ENCODE measurements at places on chromosomes 2 and 18. TPM values are rescaled to one million over a fixed set of nuclear protein-coding genes. Genes with fewer than 3 reads are reported as not detected.

The IL36G gene
- not detected for total RNA-seq

The ANKRD30BL gene
- not detected for total RNA-seq

The SETBP1 gene
- total RNA-seq, result 2.2 TPM

The TSPYL6 gene
- not detected for total RNA-seq

The FSHR gene
- not detected for total RNA-seq

The MTERF4 gene
- 32.0 TPM for total RNA-seq

The PTPRM gene
- total RNA-seq, result 25.6 TPM

The CTIF gene
- 14.6 TPM for total RNA-seq

The CLEC4F gene
- not detected for total RNA-seq

The SP9 gene
- total RNA-seq, result not detected

The AQP12A gene
- total RNA-seq, result not detected

The SCN7A gene
- 0.12 TPM for total RNA-seq

The RRM2 gene
- 76.0 TPM for total RNA-seq

The PASK gene
- total RNA-seq, result 5.2 TPM

The ABCG8 gene
- not detected for total RNA-seq

The CNTNAP5 gene
- not detected for total RNA-seq

The KLHL30 gene
- total RNA-seq, result not detected

The ATP6V1B1 gene
- 0.62 TPM for total RNA-seq

The MC4R gene
- not detected for total RNA-seq

The SLC5A7 gene
- total RNA-seq, result not detected

The INHA gene
- total RNA-seq, result 0.50 TPM

The FBXO48 gene
- total RNA-seq, result 0.66 TPM

The CTAGE1 gene
- total RNA-seq, result not detected

The ALLC gene
- not detected for total RNA-seq

The POTEJ gene
- not detected for total RNA-seq

All from uterine smooth muscle cell (primary cell).